ENCODE measurements at places on chromosomes 7 and 10. TPM values are rescaled to one million over a fixed set of nuclear protein-coding genes. Genes with fewer than 3 reads are reported as not detected.

Gene NYAP1
- total RNA-seq: under 0.01 TPM

Gene BHLHA15
- not detected for total RNA-seq

Gene FLNC
- 93.7 TPM for total RNA-seq

Gene UCN3
- not detected for total RNA-seq

DNA sequence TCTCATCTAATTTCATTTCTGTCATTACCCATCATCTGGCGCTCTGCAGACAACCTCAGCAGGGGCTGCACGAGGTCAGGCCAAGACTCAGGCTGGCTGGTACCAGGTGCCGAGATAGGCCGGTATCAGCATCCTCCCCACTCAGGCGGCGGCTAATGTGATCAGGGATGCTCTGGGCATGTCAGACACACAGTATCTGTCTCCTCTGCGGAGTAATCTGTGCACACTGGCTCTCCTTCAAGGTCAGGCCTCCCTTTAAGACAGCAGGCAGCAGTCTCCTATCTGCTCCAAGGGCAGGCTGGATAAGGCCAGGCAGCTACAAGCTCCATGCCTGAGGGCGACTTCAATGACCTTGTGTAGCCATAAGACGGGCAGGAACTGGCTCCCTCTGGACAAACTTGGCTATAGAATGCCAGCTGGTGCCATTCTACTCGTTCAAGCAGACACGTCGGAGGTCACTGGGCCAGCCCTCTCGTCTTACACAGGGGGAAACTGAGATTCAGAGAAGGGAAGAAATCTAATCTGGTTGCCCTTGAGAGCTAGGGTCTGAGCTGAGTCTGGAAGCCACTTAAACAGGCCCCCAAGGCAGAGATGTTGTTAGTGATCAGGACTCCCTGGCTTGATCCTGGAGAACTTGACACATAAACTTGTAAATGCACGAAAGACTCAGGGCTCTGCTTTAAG, 59.3 kb downstream of the ARHGAP22 start:
- DNase-seq: no peak

DNA sequence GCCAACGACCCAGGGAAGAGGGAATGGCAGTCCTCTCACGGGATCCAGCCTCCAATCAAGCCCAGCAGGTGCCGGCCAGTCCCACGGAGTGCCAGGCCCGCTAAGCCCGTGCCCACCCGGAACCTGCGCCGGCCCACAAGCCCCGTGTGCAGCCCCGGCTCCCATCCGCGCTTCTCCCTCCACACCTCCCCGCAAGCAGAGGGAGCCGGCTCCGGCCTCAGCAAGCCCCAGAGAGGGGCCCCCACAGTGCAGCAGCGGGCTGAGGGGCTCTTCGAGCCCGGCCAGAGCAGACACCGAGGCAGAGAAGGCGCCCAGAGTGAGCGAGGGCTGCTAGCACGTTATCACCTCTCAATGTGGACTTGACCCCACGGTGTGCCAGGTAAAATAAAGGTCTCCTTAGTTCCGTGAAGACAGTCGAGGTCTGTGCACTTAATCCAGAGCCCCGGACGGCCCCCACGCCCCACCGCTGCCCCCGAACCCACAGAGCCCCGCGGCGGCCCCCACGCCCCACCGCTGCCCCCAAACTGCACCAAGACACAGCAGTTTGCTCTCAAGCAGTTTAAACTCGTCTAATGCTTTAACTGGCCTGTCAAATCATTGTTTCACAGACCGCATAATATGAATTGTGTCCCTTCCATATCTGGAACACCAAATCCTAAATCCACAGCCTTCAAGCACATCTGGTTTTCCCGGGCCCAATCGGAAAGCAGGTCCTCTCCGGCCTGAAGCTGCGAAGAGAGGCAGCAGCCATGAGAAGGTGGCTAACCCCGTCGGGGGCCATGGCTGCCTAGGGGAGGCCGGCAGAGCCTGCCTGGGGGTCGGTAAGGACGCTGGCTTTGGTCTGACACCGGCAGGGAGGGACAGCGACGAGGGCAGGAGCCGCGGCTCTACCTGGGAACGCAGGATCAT, 307.8 kb downstream of the PTPRN2 start:
- DNase-seq: peak; percentile 38

DNA sequence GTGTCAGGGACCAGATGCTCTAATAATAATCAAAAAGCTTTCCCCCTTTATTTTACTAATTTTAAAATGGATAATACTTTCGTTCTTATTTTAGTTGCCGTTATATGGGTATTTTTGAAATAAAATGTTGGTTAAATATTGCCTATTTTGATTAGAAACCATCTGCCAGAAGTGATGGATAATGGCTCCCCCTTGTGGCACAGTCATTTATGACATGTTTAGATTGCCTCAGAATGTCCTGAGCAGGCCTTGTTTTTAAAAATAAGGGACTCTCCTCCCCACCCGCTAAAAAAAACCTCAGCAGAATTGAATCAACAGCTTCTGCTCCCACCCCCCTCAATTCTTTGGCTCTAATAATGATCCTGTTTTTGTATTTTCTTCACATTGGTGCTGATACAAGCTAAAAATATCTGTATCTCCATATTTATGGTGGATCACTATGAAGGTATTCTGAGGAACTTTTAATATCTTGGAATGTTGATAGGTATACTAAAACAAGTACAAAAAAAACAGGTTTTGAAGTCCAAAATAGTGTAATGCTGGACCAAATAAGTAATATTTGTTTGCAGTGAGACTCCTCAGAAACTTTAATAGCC, 38.8 kb downstream of the TMEM60 start:
- no peak for DNase-seq

DNA sequence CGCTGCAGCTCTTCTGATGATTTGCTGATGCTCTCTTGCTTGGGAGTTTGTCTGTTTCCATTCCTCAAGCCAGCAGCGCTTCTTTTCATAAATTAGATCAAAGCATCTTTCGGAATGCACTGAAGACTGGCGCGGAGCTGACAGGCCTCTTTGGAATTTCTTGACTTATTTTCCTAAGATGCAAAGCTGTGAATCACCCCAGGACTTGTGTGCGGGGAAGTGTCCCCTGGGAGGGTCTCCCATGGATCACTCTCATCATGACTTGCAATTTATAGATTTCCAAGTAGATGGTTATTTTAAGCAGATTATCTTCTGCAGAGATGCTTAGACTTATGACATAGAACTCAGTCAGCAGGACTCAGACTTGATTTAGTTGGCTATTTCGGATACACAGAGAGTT, 467.2 kb downstream of the TCERG1L start:
- DNase-seq: no peak

- no peak for DNase-seq
Observed at GRCh38 chr10:100146875-100147650, 38.8 kb downstream of the ERLIN1 start.

DNA sequence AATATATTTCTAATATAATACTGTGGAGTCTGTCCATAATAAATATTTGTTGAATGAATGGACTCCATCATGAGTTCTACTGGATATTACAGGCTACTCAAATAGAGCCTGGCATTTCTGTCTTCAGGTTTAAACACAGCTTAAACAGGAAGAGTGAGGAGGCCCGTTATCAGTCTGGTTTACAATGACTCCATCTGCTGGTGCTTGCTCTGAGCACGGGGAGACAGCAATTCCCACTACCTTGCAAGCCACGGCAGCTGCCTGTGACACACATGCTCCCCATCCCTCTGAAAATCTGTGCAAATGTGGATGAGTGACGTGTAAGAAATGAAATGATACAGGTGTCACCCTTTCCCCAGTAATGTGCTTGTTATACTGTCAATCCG, 293.5 kb upstream of the IMMP2L start:
- DNase-seq: no peak

DNA sequence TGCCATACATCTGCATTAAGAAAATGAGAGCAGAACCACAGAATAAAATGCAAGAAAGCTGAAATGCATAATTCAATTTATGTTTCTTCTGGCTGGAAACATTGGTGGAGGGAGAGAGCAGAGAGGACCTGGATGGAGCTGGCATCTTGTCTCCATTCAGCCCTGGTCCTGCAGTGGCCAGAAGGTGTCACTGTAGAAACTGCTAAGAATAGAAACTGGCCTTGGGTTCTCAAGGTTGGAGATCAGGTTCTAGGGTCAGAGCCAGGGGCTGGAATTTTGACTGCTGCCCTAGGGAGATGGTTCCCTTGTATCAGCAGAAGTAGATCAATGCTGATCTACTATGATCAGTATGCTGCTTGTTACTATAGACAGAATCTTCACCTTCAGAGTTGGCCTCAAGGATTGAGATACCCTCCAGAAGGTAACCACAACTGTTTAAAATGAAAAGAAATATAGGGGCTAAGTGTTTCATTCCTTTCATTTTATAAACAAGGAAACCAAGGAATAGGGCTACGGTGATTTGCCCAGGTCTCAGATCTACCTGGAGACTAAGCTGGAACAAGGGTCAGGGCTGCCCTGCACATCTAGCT, 13.1 kb downstream of the TAS2R41 start:
- no peak for DNase-seq

DNA sequence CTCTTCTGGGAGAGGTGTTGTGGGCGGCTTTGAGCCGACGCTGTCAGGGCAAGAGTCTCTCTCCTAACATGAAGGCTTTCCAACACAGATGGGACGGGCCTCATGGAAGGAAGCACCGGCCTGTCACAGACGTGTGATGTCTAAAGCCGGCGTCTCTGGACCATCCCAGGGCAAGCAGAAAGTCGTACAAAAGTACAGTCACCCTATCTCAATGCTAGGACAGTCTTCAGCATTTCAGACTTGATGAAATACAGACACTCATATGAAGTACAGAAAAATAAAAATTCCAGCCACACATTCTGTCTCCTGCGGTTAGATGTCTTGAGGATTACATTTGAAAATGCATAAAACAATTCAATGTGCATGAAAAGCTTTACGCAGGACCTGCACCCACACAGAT, 30.6 kb downstream of the CYP2W1 start:
- DNase-seq: no peak

DNA sequence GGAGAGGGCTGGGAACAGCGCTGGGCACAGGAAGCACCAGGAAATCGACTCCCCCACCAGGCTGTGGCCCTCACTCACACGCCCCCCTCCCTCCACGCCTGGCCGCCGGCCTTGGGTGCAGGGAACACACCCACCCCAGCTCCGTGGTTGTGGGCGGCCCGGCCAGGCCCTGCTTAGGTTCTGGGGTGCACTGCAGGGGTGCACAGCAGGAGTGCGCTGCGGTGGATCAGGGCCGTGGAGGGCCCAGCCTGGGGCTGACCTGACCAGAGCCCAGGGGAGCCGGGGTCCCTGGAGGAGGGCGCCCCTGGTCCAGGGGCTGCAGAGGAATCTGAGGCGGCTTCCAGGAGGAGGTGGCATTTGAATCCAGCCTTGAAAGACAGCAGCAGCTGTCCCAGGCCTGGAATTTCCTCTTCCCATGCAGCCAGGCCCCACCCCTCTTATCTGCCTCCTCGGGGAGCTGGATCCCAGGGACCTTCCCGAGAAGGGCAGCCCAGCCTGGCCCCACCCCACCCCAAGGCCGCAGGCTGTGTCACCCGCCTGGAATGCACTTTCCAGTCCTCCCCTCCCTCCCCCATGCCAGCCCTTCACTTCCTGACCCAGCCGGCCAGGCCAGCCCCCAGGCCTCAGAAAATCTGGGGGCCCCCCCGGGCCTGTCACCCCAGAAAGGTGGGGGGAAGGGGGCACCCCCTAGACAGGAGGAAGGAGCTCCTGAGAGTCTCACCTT, 18.4 kb upstream of the PDGFA start:
- DNase-seq: peak; percentile 100

DNA sequence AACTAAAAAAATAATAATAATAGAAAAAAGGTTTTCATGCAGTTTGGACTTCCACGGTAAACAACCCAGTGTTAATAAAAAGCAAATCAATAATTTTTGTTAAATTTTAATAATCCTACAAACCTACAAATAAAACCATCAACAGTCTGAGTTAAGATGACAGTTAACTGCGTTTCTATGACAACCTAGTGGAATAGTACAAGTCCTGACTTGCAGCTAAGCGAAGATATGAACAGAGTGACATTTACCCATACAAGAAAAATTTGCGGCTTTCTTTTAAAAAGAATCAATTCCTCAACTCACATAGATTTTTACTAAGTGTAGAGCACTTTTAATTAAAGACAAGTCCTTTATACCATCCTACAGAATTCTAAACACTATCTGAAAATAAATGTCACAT, 35.6 kb downstream of the VPS41 start:
- no peak for DNase-seq

GRCh38 chr7:128447941-128448564, 7.6 kb upstream of the HILPDA start:
- DNase-seq: no peak

- no peak for DNase-seq
Observed at GRCh38 chr10:124622158-124622557, 122.0 kb downstream of the FAM53B start.

- DNase-seq: no peak
Observed at GRCh38 chr7:114530057-114530611, 115.5 kb downstream of the FOXP2 start.

DNA sequence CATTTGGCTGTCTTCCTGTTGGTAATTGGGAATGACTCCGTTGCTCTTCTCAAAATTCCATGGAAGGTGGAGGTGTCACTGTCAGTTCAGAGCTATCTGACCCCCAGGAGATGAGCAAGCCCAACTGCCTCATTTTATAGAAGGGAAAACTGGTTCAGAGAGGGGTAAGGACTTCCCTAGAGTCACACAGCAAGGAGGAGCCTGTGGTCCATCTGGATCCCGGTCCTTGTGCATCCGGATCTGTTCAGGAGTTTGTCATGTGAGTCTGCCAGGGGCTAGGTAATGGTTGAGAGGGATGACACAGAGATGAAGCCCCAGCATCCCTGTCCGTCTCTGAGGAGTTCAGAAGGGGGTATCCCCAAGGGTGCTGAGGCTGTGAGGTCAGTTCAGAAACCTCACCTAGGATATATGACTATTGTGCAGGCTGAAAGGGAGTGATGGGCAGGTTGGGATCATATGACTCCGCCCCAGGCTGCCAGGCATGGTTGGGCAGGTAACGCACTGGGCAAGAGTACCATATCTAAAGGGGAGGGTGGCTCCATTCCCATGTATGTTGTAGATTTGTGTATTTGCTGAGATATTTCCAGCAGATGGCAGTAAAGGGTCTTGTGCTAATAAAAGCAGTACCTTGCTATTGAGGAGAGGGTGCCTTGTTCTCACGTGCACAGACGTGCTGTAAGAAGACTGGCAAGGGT, 16.0 kb upstream of the SLC29A3 start:
- no peak for DNase-seq

- no peak for DNase-seq
Observed at GRCh38 chr10:63549810-63550209, 28.6 kb downstream of the REEP3 start.

DNA sequence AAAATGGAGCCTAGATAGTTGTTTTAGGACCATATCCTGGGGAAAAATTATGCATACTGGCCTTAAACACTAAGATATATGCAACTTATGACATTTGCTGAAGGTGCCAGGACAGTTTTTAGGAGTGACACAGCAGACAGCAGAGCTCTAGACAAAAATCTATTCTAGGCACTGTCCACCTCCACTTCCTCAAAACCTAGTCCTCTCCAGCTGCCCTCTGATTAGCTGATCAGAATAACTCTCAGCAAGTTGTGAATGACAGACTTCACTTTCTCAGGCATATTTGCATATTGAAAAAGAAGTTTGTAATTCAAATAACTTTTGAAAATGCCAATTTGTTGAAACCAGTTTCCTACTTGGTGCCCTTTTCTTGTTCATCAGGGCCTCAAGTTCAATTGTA, 152.3 kb upstream of the STEAP4 start:
- DNase-seq: no peak

All from osteoblast (primary cell).